Activated CD8-positive, alpha-beta T cell treated with anti-CD3 and anti-CD28 coated beads, Interleukin-2, amount 10 ng/mL, durations not matched to agents 7 days and 5 days (primary cell): ENCODE measurements at places on chromosomes 1 and 21. TPM values are rescaled to one million over a fixed set of nuclear protein-coding genes. Genes with fewer than 3 reads are reported as not detected.

The REG4 gene
- 14.6 TPM for total RNA-seq

The SLC35A3 gene
- 18.3 TPM for total RNA-seq

The NFIA gene
- total RNA-seq = 0.66 TPM

The GRIK3 gene
- total RNA-seq = not detected

The RGS5 gene
- total RNA-seq = 0.66 TPM

The RPS8 gene
- total RNA-seq = 1,750 TPM

The TTC22 gene
- 6.5 TPM for total RNA-seq

The CHIA gene
- not detected for total RNA-seq

The ARMH1 gene
- 80.0 TPM for total RNA-seq

The CNR2 gene
- total RNA-seq = 3.7 TPM

The OR6N2 gene
- not detected for total RNA-seq

The RIMKLA gene
- 2.5 TPM for total RNA-seq

DNA sequence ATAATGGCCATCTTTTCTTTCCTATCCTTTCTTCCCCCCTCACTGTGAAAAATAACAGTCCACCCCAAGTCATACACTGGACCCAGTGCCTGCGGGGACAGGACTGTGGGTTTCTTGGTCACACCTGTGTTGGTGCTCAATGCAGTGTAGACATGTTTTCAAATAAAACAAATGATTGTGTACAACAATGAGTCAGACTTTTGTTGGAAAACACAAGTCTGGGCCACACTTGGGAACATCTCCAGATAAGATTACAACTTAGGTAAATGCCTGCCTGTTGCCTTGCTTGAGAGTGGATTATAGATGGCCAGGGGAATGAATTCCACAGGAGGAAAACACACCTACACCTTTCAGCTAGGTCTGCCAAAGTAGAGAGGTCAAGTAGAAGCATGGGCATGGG lies 34.1 kb downstream of the PDPN start:
- no peaks in the 10 kb centered on the region for H3K36me3 ChIP-seq
- no peak overlapping the region for H3K27ac ChIP-seq
- no peak for DNase-seq
- H3K4me1 ChIP-seq = no peaks in the 10 kb centered on the region

DNA sequence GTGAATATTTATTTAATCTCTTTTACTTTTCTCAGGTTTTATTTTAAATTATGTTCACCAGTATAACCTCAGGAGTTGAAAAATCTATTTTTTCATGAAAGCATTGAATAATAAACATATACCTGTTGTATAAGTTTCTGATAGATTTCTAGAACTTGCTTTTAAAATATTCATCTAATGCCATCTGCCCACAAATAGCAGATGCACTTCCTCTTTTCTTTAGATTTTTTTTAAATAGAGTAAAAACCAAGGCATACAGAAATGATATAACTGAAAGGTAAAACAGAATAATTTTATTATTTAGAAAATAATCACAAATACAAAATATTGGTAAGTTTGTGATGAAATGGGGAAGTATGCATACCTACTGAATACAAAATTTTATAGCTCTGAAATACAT lies 130.7 kb upstream of the PRMT6 start:
- no peak overlapping the region for H3K4me3 ChIP-seq
- H3K36me3 ChIP-seq = no peaks in the 10 kb centered on the region
- H3K27ac ChIP-seq = no peak overlapping the region
- no peaks in the 10 kb centered on the region for H3K27me3 ChIP-seq
- no peaks in the 10 kb centered on the region for H3K4me1 ChIP-seq

DNA sequence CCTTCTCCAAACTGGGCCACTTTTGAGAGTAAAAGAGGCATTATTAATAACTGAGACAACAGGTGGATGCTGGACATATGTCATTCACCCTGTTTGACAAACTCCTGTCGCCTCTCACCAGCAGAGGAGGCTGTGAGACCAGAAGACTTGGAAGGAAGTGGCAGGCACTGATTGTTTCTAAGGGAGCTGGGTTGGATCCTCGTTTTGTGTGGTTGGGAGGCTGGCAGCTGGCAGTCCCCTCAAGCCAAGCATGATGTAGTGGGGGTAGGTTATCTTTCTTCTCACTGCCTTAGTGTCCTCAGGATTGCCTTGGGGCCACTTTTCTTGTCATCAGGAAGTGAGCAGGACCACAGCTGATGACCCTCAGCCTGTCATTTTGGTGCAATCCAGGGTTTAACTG lies 86.5 kb upstream of the KCNJ15 start:
- H3K27me3 ChIP-seq = no peaks in the 10 kb centered on the region
- no peaks in the 10 kb centered on the region for H3K36me3 ChIP-seq
- no peak for DNase-seq
- H3K27ac ChIP-seq = no peak overlapping the region
- no peaks in the 10 kb centered on the region for H3K4me1 ChIP-seq

DNA sequence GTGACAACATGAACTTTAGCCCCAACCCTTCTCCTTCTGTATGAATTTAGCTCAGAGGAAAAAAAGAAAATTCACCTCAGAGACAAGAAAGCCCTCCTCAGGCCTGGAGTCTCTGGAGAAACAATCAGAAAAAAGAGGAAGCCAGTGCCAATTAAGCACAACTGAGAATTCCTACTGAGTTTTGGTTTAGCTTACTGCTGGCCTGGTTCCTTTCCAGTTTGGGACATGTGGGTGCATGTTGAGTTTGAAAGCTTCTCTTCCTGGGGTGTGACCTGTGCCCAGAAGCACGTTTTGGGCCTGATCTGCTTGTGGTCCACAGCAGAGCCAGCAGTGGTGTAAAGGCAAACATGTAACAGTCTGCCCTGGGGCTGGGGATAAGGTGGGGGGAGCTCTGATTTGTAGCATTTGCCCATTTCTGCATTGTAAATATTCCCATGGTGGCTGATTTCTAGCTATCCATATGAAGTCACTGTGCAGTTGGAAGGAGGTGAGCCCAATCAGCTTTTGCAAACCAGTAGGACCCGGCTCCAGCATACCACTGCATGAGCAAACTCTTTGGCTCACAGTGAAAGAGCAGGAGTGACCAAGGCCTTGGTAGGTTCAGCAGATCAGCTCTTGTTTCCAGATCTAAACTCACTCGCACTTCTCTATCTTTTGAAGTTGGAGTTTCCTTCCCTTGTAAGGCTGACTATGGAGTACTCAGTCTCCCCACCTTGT lies 4.7 kb upstream of the THEM5 start:
- H3K27ac ChIP-seq = no peak overlapping the region
- H3K36me3 ChIP-seq = no peaks in the 10 kb centered on the region
- no peaks in the 10 kb centered on the region for H3K4me1 ChIP-seq
- DNase-seq = no peak

DNA sequence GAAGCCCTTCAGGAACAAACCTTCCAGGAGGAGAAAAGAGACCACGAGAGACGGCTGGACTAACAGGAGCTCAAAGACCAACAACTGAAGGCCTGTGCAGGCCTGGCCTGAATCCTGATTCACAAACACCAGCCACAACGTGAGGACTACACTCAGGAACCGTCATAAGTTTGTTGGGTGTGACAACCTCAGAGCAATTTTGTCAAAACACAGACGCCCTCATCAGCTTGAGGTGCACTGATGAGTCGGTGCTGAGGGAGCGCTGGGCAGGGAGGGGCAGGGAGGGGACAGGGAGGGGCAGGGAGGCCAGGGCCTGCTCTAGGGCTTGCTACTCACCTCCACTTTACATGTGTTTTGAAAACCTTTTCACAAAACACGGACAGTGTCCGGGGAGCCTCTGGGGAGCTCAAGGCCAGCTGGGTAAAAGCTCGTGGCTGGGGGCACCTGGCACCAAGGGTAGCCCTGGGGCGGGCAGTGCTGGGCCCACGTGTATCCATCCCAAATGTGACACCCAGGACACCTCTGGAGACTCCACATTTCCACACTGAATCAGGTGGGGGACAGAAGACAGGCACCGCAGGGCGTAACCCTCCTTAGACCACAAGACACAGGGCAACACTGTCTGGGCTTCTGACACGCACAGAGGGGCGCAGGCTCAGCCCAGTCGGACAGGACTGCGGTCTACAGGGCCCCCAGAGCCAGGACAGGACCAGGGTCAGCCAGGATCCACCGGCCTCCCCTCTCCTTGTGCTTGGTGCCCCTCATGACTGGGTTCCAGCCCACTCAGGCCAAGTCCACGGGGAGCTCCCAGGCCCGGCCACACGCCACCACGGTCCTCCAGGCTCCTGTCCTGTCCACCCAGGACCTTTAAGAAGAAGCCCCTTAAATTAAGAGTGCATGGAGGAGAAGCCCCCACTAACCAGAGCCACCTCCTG lies 16.5 kb downstream of the LSS start:
- no peak overlapping the region for H3K27ac ChIP-seq
- DNase-seq = no peak
- no peaks in the 10 kb centered on the region for H3K27me3 ChIP-seq
- peaks cover 7% of the 10 kb centered on the region for H3K36me3 ChIP-seq
- H3K4me3 ChIP-seq = no peak overlapping the region

DNA sequence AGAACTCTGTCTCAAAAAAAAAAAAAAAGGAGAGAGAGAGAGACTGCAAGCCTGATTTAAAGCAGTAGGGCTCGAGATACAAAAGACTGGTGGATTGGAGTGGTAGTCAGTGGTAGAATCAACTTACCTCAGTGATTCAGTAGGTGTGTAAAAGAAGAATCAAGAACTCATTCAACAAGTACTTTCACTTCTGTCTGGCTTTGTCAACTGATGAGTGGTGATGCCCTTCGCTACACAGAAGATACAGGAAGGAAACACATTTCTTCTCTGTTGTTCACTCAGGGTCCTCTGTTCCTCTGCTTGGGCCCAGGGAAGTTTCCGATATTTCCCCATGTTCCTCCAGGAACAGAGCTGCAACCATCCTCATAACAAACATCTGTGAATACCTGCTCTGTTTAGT lies 68.6 kb upstream of the COG2 start:
- no peak overlapping the region for H3K27ac ChIP-seq
- no peak overlapping the region for H3K4me3 ChIP-seq
- H3K27me3 ChIP-seq = peaks cover 27% of the 10 kb centered on the region
- H3K36me3 ChIP-seq = no peaks in the 10 kb centered on the region

GRCh38 chr1:26991310-26992116 lies 2.0 kb upstream of the TRNP1 start:
- no peak overlapping the region for H3K4me3 ChIP-seq
- peaks cover 11% of the 10 kb centered on the region for H3K4me1 ChIP-seq
- peaks cover 60% of the 10 kb centered on the region for H3K27me3 ChIP-seq

DNA sequence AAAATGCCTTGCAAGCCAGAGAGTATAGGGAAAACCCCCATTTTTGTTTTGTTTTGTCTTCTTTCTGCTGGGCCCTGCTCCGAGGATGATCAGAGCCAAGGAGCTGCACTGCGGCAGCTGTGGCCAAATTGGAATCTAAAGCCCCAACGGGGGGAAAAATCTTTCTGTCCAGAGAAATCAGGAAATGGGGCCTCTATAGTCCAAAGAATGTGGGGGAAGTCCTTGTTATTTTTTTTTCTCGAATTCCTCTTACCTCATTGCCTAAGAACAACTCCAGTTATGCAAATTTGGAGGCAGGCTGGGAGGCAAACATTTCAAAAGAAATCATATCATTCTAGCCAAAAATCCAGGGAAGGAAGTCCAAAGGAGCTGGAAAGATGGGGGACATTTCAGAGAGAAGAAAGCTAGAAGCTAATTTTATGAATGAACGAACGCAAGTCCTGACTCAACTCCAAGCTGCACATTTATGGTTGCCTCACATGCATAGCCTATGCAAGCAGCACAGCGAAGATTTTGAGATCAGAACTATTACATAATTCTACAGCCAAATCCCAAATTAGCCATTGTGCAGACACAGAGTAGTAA lies 263.2 kb downstream of the KCTD3 start:
- H3K4me3 ChIP-seq = no peak overlapping the region
- H3K4me1 ChIP-seq = no peaks in the 10 kb centered on the region
- H3K36me3 ChIP-seq = no peaks in the 10 kb centered on the region
- no peak for DNase-seq
- H3K27me3 ChIP-seq = no peaks in the 10 kb centered on the region

GRCh38 chr1:59193443-59194093 lies 103.3 kb upstream of the FGGY start:
- H3K27me3 ChIP-seq = peaks cover 5% of the 10 kb centered on the region
- no peaks in the 10 kb centered on the region for H3K36me3 ChIP-seq
- DNase-seq = no peak
- H3K4me1 ChIP-seq = no peaks in the 10 kb centered on the region
- no peak overlapping the region for H3K27ac ChIP-seq

GRCh38 chr1:246364415-246364941 lies 142.6 kb downstream of the SMYD3 start:
- H3K4me3 ChIP-seq = no peak overlapping the region
- peaks cover 2% of the 10 kb centered on the region for H3K36me3 ChIP-seq
- no peak for DNase-seq
- H3K27ac ChIP-seq = no peak overlapping the region

DNA sequence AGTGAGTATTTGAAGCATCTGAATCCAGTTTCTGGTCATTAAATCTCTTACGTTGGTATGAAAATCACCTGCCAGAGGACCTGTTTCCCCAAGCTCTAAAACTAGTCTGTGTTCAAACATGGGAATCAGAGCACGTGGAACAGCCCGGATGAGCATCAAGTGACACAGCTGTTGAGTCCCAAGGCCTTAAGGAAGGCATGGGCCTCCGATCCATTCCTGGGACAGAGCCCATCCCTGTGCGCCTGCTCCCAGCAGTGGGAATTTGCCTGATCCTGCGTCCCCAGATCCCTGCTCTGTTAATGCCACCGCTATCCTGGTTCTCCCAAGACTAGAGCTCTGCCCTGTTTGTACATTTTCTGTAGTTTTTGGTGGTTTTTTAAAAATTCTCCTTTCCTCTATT lies 68.4 kb upstream of the FBXO28 start:
- no peak overlapping the region for H3K4me3 ChIP-seq
- DNase-seq = no peak
- H3K27me3 ChIP-seq = peaks cover 18% of the 10 kb centered on the region
- H3K4me1 ChIP-seq = no peaks in the 10 kb centered on the region
- no peak overlapping the region for H3K27ac ChIP-seq
- no peaks in the 10 kb centered on the region for H3K36me3 ChIP-seq

GRCh38 chr1:200260597-200261335 lies 149.1 kb downstream of the ZNF281 start:
- H3K36me3 ChIP-seq = no peaks in the 10 kb centered on the region
- H3K4me3 ChIP-seq = no peak overlapping the region
- H3K27me3 ChIP-seq = peaks cover 10% of the 10 kb centered on the region
- DNase-seq = no peak

- no peaks in the 10 kb centered on the region for H3K4me1 ChIP-seq
- H3K36me3 ChIP-seq = peaks cover 17% of the 10 kb centered on the region
- no peak for DNase-seq
- H3K27me3 ChIP-seq = no peaks in the 10 kb centered on the region
- H3K27ac ChIP-seq = no peak overlapping the region
- no peak overlapping the region for H3K4me3 ChIP-seq
These were observed 20.9 kb downstream of the TMEM50B start for GRCh38 chr21:33458861-33459260.

- no peaks in the 10 kb centered on the region for H3K36me3 ChIP-seq
- no peak for DNase-seq
- peaks cover 64% of the 10 kb centered on the region for H3K27me3 ChIP-seq
- no peak overlapping the region for H3K4me3 ChIP-seq
- peak overlapping the region; percentile 46 for H3K27ac ChIP-seq
- peaks cover 11% of the 10 kb centered on the region for H3K4me1 ChIP-seq
These were observed 880 bp downstream of the IGSF21 start for GRCh38 chr1:18108299-18109057.
